ENCODE measurements at places on chromosomes 7 and 10. TPM values are rescaled to one million over a fixed set of nuclear protein-coding genes. Genes with fewer than 3 reads are reported as not detected.

The GRM3 gene
- polyA plus RNA-seq: 0.02 TPM

The TEX47 gene
- not detected for polyA plus RNA-seq

The SGMS1 gene
- polyA plus RNA-seq: 4.8 TPM

The AVPI1 gene
- 9.1 TPM for polyA plus RNA-seq

The PRSS37 gene
- polyA plus RNA-seq: not detected

The SPAG6 gene
- polyA plus RNA-seq: 0.53 TPM

- DNase-seq: no peak
These were observed 20.3 kb upstream of the CPXM2 start for GRCh38 chr10:123911866-123912265.

GRCh38 chr7:7672545-7673239, 32.1 kb downstream of the UMAD1 start:
- no peak for DNase-seq

- peak; percentile 28 for DNase-seq
These were observed 559.2 kb downstream of the PTPRN2 start for GRCh38 chr7:158028290-158028941.

DNA sequence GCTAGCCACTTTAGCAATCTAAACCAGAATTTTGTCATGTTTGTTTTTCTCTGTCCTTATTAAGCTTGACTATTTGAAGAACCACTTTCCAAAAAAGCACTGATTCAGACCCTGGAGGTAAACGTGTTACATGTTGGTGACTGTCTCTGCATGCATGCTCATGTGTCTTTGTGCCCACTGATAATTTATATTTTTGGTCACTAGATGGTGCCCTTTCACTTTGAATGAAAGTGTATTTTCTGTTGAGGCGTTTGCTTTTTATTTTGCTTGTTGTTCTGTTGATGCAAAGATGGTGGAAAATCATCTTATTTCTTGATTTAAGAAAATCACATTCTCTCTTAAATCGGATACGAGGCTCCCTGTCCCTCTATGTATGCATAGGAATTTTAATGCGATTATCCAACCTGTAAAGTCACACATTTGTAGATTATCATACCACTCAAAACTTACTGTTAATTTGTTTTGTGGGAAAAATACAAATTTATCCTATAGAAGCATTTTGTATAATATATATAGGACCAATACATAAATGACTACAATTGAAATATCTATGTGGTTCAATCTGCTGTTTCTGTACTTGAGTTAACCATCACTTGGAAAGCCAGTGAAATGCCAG, 269.3 kb downstream of the BICC1 start:
- DNase-seq: no peak

DNA sequence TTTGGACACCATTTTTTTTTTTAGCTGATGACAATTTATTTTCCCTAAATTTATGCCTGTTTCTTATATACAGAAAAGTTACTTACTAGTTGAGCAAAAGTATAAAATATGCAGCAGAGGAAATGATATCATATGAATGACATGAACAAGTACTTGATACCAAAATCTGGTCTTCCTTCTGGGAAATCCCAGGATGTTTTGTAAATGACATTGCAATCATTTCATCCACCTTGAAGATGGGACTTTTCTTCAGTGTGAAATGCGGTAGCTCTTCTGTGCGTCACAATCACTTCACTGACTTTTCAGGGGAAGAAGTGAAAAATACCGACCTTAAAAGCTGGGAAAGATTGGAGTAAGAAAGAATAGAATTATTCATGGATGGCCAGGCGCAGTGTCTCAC, 23.8 kb downstream of the C1QL3 start:
- DNase-seq: no peak

DNA sequence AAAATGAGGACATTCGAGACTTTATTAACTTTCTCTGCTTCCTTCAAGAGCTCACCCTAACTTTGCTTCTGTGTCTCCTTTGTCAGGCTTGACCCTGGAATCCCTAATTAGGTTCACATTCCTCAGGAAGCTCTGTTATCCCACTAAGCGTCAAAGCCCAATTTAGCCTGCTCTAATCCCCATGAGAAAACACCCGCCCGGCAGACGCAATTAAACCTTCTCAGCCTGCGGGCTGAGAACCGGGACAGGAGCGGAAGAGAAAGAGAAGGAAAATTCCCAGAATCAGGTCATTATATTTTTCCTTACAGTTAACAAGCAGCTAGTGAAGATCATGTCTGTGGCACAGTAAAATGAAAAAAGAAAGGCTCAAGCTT, 93.0 kb downstream of the TNS3 start:
- no peak for DNase-seq

DNA sequence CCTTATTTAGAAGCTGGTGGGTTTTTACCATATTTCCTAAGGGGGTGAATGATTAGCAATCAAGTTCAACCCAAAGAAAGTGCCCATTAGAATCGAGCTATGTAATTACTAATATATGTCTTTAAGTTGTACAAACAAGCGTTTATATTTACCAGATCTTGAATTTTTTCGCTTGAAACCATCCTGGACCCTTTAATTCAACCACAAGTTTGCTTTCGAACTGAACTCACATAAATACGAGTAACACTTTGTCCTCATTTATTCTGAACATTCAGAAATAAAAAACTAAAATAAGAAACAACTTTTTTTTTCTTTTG, 1.5 kb downstream of the SRI start:
- no peak for DNase-seq

DNA sequence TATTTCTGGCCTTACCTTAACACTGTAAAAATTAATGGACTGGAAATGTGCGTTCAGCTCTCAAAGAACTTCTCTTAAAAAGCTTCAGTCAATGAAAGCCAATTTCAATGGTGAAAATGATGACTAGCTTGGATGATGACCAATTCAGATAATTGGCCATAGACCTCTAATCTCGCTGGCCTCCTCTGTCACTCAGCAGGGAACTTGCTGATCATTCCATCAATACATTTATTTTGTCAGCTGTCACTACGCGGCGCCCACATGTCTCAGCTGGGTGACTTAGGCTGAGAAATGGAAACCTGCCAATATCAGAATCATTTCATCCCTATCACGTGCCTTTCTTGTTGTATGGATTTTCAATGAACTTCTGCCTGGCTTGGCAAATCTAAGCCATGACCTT, 673.0 kb upstream of the AUTS2 start:
- no peak for DNase-seq

GRCh38 chr7:73899731-73900142, 38.8 kb downstream of the TMEM270 start:
- DNase-seq: no peak

GRCh38 chr10:100731407-100732240, 13.8 kb upstream of the PAX2 start:
- DNase-seq: no peak

- no peak for DNase-seq
These were observed 55.8 kb upstream of the PFKFB3 start for GRCh38 chr10:6146921-6147320.

- no peak for DNase-seq
These were observed 26.5 kb upstream of the TRIL start for GRCh38 chr7:28984631-28985030.

DNA sequence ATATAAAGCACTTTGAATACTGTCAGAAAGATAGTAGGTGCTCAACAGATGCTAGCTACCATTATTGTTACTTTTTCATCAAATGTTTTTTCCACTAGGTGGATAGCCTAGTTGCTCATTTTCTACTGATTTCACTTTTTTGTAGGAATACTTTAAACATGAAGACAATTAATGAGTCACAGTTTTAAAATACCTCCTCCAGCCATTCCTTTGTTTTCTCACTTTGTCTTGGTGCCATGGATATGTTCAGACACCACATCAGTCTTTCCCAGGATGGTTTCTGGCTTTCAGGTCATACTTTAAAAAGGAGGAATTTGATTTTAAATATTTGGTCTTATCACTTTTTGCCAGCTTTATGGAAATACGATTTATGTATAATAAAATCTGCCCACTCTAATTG, 147.1 kb upstream of the MGMT start:
- DNase-seq: no peak

- DNase-seq: peak; percentile 93
These were observed 15.6 kb downstream of the PDAP1 start for GRCh38 chr7:99392659-99393354.

DNA sequence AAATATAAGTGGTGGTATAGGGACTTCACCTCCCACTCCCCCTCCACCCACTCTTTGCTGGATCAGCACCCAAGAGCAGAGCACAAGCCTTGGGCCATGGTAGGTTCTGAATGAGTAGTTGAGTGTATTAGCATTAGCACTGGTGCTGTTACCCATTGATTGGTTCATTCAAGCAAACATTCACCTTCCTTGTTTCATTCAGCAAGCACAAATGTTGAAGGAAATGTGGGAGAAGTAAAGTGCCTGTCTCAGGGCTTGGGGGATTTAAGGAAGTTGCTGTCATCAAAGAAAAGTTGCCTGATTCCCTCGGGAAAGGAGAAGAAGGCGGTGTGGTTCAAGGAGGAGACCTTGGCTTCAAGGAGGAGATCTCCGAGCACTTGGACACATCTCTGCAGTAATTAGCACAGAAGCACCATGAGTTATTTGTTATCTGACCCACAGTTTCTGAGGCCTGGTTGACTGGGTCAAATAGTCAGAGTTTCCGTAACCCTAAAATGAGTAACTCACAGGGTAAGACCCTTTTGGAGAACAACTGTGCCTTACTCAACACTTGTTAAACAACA, 17.3 kb downstream of the IL2RA start:
- DNase-seq: no peak

DNA sequence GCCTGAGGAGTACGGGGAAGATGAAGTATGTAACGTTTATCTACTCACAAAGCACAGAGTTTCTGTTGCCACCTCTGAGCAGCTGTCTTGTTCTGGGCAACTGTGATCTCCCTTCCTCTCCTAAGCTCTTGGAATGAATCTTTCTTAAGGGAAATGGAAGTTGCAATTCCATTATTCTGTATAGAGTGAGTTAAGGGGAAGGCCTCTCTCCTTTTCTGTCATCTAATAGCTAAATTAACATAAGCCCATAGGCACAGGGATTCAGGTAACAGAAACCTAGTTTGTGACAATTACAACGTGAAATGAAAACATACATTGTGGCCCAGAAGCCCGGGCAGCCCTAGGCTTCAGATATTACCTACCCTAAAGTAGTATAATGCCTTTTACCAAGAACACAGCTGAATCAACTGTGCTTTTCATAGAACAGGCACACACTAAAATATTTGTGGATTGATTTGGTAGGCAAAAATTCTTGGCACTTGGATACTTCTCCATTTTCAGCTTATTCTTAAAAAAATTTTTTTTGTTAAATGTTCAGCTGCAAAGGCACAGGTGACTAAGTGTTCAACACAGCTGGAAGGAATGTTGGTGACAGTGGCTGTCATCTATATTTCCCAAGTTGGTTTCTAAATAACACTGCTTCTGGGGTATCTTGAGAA, 3.8 kb upstream of the PDCD4 start:
- no peak for DNase-seq

DNA sequence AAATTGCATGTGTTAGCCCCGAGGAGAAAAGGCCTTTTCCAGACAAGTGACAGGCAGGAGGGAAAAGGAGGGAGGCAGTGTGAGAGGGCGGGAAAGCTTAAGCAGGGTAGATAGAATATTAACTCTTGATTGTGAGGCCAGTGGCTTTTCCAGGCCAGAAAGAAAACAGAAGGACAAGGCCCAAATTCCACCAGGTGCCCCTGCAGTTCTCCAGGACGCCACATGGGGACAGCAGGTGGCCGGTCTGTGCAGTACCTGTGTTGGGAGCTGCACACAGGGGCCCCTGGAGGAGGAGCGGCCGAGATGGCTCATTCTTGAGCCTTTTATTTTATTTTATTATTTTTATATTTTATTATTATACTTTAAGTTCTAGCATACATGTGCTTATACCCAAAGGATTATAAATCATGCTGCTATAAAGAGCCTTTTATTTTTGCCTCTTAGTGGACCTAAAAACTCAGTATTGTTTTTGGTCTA, 141.3 kb upstream of the KLF14 start:
- DNase-seq: no peak
